PC-9 (cell line): ENCODE measurements at places on chromosomes 3 and 15. TPM values are rescaled to one million over a fixed set of nuclear protein-coding genes. Genes with fewer than 3 reads are reported as not detected.

The FAM107A gene
- total RNA-seq = not detected in 2 replicates

The COL7A1 gene
- total RNA-seq = 91.2 and 151 TPM in 2 replicates

The SPESP1 gene
- total RNA-seq = not detected in 2 replicates

The BFSP2 gene
- not detected in 2 replicates for total RNA-seq

The NPAP1 gene
- total RNA-seq = not detected in 2 replicates
